ENCODE measurements at places on chromosomes 11 and 22. TPM values are rescaled to one million over a fixed set of nuclear protein-coding genes. Genes with fewer than 3 reads are reported as not detected.

DNA sequence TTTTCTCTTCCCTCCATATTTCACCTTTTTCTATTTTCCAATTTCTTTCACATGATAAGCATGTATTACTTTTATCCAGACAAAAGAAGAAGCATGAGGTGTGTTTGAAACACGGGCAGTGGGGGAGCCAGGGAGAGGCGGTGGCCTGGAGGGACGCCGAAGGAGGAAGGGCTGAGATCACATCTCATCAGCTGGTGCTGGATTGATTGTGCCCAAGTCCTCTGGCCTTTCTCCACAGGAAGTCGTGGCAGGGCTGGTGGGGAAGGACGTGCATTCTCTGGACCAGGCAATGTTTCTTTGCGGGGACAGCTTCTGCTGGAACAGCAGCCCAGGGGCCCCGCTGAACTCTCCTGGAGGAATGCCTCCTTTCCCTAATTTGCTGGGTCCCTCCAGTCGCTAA lies 82.9 kb downstream of the MIAT start:
- no peak for DNase-seq

DNA sequence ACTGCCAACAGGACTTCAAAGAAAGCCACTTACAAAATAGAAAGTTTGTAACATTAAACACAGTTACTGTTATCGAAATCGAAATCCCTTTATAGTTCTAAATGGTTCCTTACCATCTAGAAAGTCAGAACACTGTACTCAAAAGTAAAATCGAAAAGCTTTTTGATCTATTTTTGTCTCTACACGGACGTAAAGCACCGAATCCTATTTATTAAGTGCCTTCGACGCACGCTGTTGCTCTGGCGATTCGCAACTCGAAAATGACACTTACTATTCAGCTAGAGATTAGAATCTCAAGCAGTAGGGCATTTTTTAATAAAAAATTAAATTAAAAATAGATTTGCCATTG lies 78.3 kb downstream of the LARGE1 start:
- no peak for DNase-seq

DNA sequence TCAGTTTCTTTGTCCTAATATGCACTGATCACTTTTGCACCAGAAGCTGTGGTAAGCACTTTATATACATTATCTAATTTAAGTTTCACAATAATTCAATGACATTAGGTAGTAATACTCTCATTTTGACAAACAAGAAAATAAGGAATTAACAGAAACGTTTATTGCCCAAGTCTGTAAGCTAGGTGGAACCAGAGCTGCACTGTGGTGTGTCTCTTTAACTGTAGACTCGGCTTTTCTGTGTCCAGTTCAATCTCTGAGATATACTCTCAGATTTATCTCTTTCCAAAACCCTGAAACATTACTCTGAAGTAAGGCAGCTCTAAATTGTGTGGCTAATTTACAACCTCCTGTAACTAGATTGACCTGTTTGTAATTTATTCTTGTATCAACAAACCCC lies 101.1 kb downstream of the MUC15 start:
- no peak for DNase-seq

GRCh38 chr11:60155931-60156330 lies 27.0 kb downstream of the MS4A6A start:
- DNase-seq, result no peak

DNA sequence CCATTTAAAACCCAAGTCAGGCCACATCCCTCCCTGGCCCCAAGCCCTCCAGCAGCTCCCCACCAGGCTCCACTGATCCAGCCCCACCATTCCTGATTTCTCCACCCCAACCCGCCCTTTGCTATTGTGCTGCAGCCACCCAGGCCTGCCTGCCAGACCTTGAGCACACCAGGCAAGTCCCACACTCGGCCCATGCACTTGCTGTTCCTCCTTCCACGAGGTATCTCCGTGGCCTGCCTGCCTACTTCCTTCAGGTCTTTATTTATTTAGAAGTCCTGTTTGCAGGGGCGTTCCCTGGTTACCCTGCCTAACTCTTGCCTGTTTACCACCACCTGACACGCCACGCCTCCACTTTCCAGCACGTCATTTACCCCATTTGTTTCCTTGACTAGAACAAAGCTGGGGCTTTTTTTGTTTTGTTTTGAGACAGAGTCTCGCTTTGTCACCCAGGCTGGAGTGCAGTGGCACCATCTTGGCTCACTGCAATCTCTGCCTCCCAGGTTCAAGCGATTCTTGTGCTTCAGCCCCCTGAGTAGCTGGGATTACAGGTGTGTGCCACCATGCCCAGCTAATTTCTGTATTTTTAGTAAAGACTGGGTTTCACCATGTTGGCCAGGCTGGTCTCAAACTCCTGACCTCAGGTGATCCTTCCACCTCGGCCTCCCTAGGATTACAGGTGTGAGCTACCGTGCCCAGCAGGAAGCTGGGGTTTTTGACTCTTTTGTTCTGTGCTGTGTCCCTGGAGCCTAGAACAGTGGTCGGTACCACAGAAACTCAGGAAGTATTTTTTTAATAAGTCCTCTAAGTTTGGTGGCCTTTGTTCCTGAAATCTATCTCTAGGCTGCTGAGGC lies 6.7 kb downstream of the CENPM start:
- DNase-seq, result no peak

- no peak for DNase-seq
Measured at GRCh38 chr11:69708736-69709401, 5.0 kb upstream of the FGF19 start.

DNA sequence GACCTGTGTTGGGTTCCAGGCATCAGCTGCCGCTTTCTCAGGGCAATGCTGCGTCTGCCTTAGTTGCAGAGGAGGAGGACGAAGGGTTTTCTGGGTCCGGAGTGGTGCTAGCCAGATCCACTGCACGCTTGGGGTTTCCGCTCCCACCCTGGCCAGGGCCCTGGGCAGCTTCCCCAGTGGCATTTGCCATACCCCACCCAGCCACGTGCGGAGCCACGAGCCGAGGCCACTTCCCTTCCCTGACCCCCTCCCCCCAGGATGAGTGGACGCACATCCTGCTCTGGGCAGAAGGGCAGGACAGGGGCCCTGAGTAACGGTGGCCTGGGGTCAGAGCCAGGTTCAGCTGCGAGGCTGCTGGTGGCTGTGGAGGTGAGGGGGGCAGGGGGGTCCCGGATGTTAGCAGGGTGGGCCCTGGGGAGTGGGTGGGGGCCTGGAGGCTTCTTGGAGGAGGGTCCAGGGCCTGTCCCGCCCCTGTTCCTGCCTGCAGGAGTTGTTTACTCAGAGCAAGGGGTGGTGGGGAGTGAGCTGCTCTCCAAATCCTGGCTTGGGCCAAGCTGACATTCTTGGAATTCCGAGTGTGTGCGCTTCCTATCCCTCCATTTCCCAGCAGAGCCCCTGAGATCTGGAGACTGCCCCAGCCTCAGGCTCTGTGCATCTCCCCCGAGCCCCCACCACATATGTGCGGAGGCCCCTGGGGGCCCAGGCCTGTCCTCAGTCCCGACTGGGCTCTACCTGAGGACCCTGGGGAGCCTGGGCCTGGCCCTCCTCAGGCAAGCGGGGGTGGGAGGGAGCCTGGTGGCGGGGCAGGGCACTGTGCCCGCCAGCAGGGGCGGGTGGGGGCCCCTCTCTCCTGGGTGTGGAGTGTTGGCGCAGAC lies 1.4 kb downstream of the TSPAN4 start:
- DNase-seq, result peak; percentile 77

DNA sequence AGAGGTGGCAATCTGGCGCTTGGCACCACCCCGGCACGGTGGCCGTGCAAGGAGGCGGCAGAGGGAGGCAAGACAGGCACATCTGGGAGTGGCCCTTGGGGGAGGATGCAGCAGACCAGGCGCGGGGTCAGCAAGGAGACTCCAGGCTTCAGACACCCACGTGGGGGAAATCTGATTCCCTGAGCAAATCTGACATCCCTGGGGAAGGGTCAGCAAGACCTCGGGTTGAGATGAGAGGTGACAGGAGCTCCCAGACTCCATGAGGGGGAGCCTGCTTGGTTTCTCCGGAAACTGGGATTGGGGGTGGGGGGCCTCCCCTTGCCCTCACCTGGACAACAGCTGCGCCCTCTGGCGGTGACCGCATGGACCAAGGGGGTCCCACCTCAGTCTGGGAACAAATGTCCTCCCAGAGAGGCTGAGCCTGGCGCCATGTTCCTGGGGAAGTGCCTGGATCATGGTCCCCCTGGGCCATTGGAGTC lies 4.0 kb upstream of the RCOR2 start:
- no peak for DNase-seq

The NXPE4 gene
- total RNA-seq, result not detected

The PLEKHA7 gene
- total RNA-seq, result 0.39 TPM

The KCNK4 gene
- total RNA-seq, result not detected

Measured in glomerular endothelial cell (primary cell).